Esophagus squamous epithelium (tissue), 5 donors: ENCODE measurements at places on chromosomes 1 and 21.

- DNase-seq = no peak
Observed at GRCh38 chr1:43991476-43992231, at the start of gene CCDC24. Gene CCDC24, plus strand, starts transcription at chr1:43991599. Its CDS starts 280 bp downstream, at chr1:43991879.

GRCh38 chr1:158445376-158445775 is 16.3 kb upstream of the OR10K1 start:
- no peak for DNase-seq

GRCh38 chr1:6099787-6100765 is 54.4 kb downstream of the KCNAB2 start:
- DNase-seq = no peak

GRCh38 chr21:39173716-39174680 is 9.3 kb downstream of the PSMG1 start:
- no peak for DNase-seq

GRCh38 chr1:104987210-104987609 is 1237.5 kb downstream of the AMY1C start:
- no peak for DNase-seq

DNA sequence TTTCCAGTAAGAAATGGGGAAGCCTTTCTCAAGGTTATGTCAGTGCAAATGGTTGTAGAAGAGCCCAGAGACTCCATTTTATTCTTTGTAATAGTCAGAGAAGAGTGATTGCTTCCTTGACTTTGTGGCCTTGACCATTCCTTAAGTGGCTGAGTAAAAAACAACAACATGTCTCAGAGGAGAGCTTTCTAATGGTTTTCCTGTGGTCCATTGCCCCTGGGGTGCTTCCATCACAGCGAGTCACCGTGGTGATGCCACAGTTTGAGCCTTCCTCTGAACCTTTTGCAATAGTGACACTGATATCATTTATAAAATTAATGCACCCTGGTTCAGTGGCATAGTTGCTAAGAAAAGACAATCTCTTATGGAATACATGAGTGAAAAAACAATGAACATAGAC is 38.6 kb downstream of the PAPPA2 start:
- DNase-seq = no peak

- DNase-seq = no peak
Observed at GRCh38 chr1:23171181-23171755, 2.6 kb upstream of the LUZP1 start.

DNA sequence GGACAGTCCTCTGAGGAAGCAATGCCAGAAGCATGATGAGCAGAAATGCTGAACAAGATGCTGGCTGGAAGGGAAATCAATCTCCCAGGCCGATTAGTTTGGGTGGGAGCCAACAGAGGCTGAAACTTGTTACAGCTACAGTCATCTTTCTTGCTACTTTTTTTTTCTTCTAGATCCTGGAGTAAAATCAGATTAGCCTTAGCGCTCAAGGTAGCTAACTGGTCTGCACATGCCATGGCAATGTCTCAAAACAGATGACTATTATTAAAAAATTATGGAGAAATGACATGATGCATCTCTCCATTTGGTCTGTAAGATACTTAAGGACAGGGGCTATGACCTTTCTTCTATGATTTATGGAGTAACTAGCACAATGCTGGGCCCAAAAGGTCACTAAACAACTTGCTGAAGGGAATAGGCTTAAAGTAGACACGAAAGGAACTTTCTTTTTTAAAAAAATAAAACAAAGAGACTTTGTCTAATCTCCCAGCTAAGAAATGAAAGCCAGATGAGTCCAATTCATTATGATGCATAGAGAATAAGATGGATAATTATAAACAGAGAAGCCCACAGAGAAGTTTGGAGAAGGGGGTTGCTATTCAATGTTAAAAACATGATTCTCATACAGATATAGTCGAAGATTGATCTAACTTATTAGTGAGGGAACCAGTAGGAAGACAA is 42.5 kb downstream of the UTP25 start:
- DNase-seq = no peak

- DNase-seq = no peak
Observed at GRCh38 chr1:174743654-174744561, 255.8 kb upstream of the CACYBP start.

DNA sequence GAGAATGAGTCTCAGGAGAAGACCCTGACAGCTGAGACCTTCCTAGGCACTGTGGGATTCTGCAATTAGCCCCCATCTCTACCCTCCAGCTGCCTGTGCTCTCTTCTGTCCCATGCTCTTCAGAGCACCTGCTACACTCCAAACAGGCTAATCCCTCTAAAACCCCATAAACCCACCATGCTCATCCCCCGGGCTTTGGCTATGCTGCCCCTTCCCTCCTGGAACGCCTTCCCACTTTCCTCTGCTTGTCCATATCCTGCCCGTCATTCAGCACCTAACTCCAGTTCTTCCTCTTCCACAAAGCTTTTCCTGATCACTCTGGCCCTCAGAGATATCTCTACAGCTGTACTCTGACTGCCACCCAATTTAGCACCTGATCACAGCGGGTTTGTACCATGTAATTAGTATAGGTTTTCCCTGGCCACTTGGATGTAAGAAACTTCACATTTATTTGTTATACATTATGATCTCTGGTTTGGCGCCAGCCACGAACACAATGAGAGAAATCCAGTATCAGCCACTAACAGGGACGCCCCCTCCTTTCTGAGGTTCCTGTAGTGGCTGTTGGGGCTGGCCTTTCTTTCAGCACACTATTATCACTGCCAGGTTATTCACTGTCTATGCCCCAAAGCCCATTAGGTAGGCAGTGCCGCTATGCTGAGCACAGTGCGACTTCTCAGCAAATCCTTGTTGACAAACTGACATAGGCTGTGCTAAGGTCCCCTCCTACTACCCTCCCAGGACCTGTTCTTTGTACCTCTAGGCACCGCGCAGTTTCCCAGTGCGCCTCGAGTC is 45.1 kb downstream of the CDC7 start:
- no peak for DNase-seq

- DNase-seq = no peak
Observed at GRCh38 chr1:205963352-205964155, 20.3 kb upstream of the SLC26A9 start.

DNA sequence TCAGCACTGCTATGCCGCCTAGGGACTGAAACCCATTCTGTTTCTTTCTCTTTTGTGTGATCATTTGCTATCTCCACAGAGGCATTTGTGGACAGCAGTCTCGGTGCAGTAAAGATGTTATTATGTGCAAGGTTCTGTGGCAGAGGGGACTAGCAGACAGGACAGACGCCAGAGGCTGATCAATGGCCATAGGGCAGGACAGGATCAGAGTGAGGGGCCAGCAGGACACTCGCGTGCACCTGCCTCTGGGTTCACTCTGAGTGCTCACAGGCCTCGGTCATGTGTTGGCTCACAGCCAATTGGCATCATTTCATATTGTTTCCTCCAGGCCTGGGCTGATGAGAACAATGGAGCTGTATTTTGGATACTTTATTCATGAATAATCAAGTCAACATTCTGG is 212.6 kb downstream of the TGFB2 start:
- no peak for DNase-seq

DNA sequence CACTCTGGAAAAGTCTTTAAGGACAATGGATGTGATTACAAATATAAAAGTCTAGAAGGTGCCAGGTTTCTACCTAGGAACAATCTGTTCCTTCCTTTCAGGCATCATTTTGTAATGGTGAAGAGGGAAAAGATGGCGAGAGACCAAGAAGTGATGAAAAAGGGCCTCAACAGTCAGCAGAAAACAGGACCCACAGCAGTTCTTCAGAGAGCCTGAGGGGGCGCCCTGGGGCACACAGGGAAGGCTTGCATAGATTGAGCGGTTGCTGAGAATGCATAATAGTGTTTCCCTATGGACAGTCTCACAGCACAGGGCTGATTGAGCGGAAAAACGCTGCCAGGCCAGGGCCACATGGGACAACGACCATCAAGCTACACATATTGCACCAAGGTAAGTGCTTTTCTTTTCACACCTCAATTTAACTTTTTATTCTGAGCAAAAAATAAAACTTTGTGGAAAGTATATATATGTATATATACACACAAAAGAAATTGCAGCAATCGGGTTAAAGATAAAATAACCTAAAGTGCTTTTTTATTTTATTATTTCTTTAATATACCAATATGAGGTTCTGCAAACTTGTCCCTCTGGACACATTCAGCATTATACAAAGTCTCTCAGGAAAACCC is 3.1 kb upstream of the YRDC start:
- no peak for DNase-seq

- DNase-seq = no peak
Observed at GRCh38 chr1:47870480-47870879, 126.7 kb downstream of the TRABD2B start.

DNA sequence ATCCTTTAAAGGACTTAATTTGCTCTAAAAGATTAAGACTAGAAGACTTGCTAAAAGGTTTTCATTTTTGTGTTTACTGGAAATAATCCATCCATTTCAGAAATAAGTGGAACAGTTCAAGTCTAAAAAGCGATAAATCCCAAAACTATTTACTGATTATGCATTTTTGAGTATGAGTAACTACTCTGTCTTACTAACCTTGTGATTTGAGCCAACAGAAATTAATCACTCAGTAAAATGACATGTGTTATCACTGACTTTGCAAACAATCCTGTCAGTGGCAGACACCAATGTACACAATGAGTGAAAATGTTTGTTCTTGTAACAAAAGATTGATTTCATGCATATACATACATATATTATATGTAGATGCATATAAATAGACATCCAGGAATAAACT is 218.0 kb downstream of the DENND1B start:
- DNase-seq = no peak

- no peak for DNase-seq
Observed at GRCh38 chr1:163094589-163094988, 25.4 kb downstream of the RGS4 start.

DNA sequence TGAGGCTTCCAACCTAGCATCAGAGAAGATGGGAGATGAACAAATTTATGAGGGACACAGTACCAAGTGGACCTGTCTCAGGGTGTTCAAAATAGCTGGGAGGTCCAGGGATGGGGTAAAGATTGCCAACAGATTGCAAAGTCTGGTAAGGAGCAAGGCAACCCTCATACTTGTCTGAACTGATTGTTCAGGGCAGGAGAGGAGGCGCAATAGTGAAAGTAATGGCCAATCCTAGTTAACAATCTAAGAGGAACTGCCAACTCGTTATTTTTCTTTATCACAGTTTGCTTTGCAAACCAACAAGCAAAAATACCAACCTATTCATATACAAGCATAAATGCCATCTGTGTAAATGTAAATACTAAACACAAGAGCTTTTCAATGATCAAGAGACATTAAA is 78.4 kb upstream of the S1PR1 start:
- no peak for DNase-seq

DNA sequence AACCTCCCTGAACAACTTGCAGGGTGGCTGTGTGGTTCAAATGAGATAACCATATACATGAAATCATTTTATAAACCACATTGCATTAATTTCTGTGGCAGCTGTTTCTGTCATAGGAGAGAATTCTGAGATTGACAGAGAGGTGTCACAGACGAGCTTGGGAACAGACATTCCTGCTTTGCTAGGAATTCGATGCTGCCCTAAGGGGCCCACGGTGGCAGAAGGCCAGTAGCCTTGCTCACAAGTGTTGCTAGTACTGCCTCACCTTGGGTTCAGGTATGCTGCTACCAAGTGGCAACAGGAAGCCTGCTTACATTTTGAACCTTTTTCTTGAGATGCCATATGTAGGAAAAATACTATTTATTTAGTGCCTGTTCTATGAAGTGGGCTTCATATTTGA is 13.4 kb downstream of the KCNA10 start:
- no peak for DNase-seq

- no peak for DNase-seq
Observed at GRCh38 chr21:42028766-42029425, 18.7 kb upstream of the ZBTB21 start.

- DNase-seq = no peak
Observed at GRCh38 chr1:2148691-2149090, 45.9 kb downstream of the FAAP20 start.

DNA sequence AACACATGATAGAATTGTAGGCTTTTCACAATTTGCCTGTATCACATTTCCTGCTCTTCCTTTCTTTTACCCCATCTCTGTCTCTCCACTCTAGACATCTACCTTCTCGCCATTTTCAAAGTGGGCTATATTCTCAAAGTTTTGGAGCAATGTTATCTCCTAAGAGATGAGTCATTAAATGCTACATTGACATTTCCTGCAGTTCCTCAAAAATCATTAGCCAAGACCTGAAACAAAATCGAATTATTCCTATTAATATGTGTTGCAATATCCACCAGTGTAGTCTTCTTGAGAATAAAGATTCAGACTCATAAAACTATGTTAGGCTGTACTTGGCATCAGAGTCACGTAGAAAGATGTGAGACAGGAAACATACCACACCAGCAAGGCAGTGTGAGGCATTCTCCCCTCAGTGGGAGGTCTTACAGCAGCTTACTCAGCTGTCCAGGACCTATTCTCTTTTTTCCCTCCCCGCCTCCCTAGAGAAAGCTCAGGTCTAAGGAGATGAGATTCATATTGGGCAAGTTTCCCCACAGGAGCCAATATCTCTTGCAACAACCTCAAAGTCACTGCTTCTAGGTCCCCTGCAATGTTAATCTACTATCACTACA is 38.8 kb downstream of the FRRS1 start:
- no peak for DNase-seq

- DNase-seq = no peak
Observed at GRCh38 chr21:45598666-45599065, 44.9 kb upstream of the PCBP3 start.

- no peak for DNase-seq
Observed at GRCh38 chr1:112239683-112240330, 156.2 kb upstream of the CTTNBP2NL start.

- no peak for DNase-seq
Observed at GRCh38 chr21:40547906-40548513, 298.9 kb downstream of the DSCAM start.

DNA sequence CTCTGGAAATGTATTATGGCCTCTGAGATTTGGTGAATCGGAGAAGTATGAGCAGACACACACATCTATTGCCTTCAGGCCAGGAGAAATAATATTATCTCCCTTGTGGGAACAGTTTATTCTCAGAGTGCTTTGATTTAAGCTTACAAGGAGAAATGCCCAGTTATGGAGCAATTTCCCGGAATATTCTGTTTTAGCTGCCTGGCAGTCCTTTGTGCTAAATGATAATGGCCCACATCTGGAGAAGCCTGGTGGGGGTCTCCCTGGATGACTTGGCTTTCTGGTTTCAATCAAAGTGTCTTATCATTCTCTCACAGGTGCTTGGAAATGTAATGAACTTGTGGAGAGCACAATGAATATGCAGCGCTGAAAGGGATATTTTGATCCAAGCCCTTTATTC is 389.6 kb upstream of the USP24 start:
- no peak for DNase-seq

GRCh38 chr21:37565530-37566223 is 199.1 kb downstream of the DYRK1A start:
- DNase-seq = no peak

DNA sequence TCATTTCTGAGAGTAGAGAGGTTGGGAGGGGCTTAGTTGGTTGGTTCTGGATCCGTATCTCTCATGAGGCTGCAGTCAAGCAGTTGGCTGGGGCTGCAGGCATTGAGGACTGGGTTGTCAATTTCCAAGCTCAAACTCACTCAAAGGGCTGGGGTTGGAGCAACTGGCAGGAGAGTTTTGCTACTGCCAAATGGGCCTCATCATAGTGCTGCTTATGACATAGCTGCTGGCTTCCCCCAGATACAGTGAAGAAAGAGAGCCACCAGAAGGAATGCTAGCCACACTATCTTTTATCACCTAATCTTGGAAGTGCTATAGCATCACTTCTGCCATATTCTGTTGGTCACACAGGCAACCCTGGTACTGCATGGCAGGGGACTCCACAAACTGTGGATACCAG is 363.5 kb upstream of the USP24 start:
- no peak for DNase-seq

GRCh38 chr21:42777757-42778344 is 101.5 kb downstream of the WDR4 start:
- DNase-seq = no peak
